ENCODE measurements at places on chromosomes 6 and 20. TPM values are rescaled to one million over a fixed set of nuclear protein-coding genes. Genes with fewer than 3 reads are reported as not detected.

Gene ULBP1
- not detected for total RNA-seq

Gene EPM2A
- total RNA-seq, result 4.5 TPM

Gene GPR6
- 0.12 TPM for total RNA-seq

Gene TTK
- 0.70 TPM for total RNA-seq

Gene TMEM200A
- total RNA-seq, result 0.42 TPM

Gene NEURL2
- 3.8 TPM for total RNA-seq

Gene PHACTR3
- 0.35 TPM for total RNA-seq

Gene SPDEF
- 1.2 TPM for total RNA-seq

DNA sequence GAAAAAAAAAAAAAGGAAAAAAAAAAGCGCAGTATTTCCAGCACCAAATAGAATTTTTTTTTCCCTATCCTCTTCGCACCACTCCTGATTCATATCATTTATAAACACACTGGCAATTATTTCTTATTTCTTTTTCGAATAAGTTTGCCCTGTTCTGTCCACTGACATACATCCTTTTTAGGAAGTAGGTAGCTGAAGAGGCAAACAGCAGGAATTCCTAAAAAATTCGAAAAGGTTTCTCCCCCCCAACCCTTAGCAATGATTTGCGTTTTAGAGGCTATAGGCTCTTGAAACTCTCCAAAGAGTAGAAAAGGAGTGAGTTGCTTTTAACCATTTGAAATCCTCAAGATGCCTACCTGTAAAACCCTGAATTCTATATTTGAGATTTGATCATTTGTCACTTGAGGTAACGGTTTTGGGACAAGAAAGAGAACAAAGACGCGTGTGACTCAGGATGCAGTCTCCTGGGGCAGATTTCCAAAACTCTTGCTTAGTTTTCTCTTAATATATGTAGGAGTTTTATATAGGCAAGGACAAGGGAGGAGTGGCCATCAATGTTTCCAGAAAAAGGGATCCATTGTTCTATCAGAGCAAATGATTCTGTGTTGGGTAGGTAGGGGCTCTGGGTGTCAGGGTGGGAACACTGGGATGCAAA, 531 bp upstream of the CCN2 start:
- DNase-seq, result no peak

DNA sequence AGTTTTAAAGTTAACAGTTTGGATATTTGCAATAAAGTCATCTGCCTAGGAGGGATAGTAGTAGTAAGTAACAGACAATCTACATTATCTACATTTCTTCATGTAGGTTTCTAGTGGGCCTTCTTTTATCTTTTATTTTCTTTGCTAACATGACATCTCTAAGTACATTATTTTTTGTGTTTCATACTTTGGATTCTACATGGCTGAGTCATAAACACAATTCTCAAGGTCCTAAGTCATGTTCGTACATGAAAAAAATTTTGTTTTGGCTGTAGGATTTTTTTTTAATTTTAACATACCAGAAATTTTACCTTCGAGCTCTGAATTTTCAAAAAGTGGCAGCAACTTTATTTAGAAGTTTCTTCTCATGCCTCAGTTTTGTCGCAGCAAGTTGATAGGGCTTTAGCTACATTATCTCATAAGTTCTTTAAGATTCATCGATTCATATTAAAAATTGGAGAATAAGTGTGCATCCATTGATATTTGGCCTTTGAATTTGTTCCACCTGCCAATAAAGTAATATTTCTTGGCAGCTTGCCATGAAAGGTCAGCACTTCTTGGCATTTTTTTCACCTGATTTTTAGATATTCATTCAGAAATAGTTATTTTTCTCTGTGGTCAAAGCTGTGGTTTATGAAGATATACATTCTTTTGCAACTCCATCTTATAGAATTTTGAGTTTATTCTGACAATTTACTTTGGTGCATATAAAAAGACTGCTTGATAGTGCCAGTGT, 146.2 kb downstream of the GRIK2 start:
- no peak for DNase-seq

GRCh38 chr20:48205786-48206185, 420.5 kb upstream of the SULF2 start:
- DNase-seq, result no peak

GRCh38 chr6:23218751-23219150, 649.4 kb downstream of the HDGFL1 start:
- DNase-seq, result no peak

DNA sequence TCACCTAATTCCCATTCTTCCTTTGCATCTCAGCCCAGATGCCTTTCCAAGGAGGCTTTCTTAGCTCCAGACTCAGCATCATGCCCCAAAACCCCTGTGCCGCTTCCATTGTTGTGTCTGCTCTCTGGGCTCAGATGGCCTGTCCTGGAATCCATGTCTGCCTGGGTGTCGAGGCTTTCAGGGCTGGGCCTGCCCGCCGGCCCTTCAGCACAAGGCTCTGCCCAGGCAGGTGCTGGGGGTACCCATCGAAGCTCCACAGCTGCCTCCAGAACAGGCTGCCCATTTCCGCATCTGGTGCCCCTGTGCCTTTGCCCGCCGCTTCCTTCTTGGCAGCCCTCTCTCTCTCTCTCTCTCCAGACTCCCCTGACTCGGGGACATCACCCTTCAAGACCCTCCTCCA, 1.2 kb downstream of the CPXM1 start:
- no peak for DNase-seq

DNA sequence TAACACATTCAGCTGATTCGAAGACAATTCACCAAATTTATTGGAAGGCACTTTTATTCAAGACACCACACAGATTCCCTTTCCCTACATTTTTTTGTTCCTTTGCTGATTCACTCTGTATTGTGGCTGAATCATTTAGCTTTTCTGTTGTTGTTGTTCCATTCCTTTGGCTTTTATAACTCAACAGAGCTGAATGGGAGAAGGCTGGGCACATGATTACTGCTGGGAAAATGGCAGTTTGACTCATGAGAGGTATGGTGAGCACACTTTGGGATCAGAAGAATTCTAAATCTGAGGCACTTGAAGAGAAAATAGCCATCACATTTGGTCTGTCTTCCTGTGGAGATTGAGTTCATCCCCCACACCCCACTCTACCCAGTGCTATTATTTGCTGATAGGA, 15.7 kb upstream of the SAYSD1 start:
- no peak for DNase-seq

GRCh38 chr20:25083141-25083772, 1.3 kb upstream of the VSX1 start:
- DNase-seq, result no peak

DNA sequence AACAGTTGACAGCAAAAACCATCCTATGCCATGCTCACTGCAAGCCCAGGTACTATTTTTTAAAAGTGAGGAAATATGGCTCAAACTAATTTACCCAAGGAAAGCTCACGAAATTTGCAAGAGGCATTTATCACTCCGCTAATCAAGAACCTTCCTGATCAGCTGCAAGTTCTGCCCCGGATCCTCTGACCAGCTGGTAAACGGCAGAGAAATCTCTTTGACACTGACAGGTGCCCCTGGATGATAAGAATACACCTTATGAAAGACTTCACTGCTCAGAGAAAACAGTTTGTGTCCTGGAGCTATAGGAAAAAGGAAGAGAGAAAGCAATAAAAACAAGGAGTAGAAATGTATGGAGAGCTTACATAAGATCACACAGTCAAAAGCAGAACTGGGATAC, 6.4 kb downstream of the CNKSR3 start:
- DNase-seq, result no peak

DNA sequence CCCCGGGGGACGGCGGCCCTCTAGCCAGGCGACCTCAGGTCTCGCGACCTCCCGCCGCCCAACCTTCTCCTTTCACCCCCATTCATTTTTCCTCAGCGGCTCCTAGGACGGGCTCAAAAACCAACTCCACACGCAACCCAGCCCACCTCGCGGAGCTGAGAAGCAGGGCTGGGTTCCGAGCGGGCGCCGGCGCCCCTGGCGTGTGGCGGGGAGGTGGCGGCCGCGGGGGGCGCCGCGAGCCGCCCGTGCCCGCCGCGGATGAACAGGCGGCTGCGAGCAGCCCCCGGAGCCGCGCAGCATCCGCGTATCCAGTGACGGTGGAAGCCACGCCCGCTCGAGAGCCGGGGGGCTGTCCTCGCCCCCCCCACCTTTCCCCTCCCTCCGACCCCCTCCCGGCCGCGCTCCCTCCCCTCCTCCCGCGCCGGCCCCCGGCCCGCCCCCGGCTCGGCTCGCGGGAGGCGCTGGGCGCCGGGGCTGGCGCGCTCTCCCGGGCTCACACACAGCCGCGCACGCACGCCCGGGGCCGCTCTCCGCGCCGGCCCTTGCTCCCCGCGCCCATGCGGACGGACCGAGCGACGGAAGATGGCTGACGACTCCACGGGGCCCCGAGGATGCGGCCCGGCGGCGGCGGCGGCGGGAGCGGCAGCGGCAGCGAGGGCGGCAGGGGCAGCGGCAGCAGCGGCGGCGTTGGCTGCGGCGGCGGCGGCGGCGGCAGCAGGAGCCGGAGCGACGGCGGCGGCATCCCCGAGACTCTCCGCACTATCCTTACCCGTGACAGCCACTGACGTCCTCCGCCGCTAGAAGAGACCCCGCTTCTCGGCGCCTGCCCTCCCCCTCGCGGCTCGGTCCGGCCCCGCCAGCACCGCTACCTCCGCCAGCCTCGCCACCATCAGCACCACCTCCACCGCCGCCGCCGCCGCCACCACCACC, at the start of gene SOBP:
SOBP (plus strand) TSS at position 482 of the 930 bp plus-strand sequence. CDS start 500 bp downstream, outside the sequence.
- DNase-seq, result peak; percentile 43

DNA sequence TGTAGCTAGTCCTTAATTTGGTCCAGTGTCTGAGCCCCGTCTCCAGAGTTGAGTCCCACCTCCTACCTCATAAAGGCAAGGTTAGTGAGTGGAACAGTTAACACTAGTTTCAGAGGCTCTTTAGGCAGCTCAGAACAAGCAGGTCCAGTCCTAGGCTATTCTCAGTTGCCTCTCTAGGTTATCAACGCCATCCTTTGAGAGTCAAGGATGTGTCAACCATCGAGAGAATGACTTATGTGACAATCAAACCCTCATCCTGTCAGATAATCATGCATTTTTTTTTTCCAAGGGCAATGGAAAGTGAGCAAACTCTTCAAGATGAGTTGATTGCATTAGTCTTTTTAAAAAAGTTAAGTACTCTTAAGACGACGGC, 64.0 kb upstream of the TXNDC5 start:
- DNase-seq, result no peak

- DNase-seq, result peak; percentile 18
These were observed 28.3 kb downstream of the NPEPL1 start for GRCh38 chr20:58720890-58721289.

GRCh38 chr6:105256619-105257018, 76.8 kb upstream of the POPDC3 start:
- no peak for DNase-seq

- DNase-seq, result peak; percentile 20
These were observed 573 bp downstream of the SNX3 start for GRCh38 chr6:108260126-108260808.

DNA sequence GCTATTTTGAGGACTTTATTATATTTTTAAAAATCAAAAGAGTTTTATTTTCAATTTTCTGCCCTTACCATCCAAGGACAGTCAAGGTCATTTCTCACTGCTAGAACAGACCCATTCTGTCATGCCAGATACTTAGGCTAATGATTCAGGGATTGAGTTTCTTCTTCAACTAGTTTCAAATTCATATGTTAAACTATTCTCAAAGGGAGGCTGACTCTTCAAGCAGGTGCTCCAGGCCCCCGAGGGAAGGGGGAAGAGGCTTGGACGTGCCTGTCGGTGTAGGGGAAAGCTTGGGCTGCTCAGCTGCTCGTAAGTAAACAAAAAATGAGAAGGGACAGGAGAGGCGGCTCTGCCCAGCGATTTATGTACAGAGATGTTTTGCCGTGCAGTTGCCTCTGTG, 69.4 kb upstream of the MYLIP start:
- no peak for DNase-seq

DNA sequence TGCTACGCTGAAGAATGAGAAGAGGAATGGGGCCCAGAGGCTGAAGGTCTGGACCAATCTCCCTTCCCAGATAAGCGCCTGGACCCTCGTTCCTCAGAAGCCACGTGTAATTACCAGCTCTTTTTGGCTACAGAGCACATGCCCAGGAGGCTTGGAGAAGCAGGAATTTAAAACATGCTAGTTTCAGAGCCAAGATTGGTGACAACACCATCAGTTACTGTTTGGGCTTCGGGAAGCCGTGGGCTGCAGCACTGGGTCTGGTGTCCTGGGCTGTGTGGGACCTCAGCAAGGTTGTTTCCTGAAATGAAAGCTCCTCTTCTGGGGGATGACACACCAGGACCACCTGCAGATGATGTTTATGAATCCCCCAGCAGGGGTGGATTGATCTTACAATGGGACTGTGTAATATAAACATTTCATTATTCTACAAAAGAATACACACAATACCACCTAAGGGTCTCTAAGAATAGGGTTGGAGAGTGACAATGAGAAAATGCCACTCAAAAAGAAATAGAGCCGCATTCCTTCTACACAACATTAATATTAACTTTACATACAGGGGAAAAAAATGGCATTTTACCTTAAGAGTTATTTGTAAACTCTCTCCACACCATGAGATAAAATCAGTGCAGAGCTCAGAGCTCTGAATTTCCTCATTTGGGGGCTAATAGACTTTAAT, 207.8 kb upstream of the FOXQ1 start:
- DNase-seq, result no peak

DNA sequence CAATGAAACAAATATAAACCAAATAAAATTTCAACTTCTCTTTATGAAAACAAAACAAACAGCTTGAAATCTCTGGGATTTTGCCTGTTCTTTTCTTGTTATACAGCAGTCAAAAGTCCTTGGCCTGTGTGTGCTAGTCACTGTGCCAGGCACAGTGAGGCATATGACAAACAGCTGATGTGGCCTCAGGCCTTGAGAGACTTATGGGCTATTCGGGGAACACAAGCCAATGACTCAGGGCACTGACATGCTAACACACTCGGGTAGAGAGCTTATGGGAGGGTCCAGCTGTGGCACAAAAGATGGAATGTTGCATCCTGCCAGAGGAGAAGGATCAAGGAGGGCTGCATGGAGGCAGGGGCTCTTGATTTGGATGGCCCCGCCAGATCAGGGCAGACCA, 95.4 kb upstream of the NKX2-2 start:
- DNase-seq, result no peak

DNA sequence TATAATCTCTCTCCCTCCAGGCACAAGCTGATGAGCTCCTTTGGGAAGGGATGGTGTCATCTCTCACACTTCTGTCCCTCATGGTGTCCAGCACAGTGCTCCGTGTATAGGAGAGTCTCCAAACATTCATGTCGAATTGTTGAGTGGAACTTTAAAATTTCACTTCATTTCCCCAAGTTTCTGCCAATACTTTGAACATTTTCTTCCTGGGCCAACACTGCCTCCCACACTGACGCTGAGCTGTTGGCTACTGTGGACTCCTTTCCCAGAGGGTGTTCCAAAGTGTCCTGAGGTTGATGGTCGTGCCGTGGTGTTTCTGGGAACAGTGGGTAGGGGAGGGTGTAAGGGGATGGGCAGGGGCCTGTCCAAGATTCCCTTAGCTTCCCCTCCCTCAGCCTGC, 122.7 kb downstream of the TIAM2 start:
- DNase-seq, result no peak

Data from pancreas (tissue), 10 donors.